Stimulated activated CD4-positive, alpha-beta T cell treated with anti-CD3 and anti-CD28 coated beads, Interleukin-12 subunit alpha, Interleukin-12 subunit beta, amount 100 ng/mL, for 48 hours (primary cell): ENCODE measurements at places on chromosomes 5 and 9.

DNA sequence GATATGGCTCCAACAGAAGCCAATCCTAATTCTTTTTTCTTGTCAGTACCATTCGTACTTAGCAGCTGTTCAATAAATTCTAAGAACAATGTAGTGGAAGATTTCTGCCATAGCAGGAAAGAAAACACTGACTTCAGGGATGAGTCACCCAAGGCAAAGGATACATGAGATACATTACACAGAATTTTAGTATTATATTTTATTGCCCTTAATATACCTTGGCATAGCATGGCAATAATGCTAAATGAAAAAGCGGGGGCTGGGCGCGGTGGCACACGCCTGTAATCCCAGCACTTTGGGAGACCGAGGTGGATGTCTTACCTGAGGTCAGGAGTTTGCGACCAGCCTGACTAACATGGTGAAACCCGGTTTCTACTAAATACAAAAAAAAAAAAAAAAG is 619.1 kb upstream of the DAB2 start:
- no peak for DNase-seq

GRCh38 chr5:151222790-151223446 is 974 bp downstream of the CCDC69 start:
- DNase-seq = no peak

DNA sequence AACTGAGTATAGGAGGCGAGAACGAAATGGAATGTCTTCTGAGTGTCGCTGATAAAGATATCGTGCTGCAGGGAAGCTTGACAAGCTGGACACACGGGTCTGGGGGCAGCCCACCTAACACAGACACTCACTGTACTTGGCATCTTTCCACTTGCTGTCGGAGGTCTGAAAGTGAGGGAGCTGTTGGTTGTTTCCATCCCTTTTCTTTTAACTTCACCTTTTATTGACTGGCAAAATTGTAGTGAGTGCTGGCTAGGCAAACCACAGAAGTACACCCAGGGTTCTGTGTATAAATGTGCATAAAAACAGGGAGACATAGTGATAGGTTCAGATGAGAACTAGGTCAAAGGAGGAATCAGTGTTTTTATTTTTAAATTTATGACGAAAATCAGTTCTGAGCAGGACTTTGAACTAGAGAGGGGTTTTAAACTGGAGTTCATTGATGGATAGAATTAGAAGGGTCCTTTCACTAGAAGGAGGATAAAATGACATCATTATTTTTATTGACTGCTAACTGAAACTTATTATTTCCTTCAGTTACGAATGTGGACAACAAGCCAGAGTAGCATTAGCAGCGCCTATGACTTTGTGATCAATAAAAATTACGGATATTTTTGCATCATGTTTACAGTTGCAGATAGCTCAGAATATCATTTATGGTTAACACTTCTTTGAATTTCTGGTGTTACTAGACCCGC is 817 bp downstream of the GAPVD1 start:
- DNase-seq = no peak

GRCh38 chr5:181258576-181258975 is 2.4 kb downstream of the TRIM52 start:
- DNase-seq = no peak

GRCh38 chr5:150541895-150542294 is 34.0 kb downstream of the NDST1 start:
- DNase-seq = no peak

DNA sequence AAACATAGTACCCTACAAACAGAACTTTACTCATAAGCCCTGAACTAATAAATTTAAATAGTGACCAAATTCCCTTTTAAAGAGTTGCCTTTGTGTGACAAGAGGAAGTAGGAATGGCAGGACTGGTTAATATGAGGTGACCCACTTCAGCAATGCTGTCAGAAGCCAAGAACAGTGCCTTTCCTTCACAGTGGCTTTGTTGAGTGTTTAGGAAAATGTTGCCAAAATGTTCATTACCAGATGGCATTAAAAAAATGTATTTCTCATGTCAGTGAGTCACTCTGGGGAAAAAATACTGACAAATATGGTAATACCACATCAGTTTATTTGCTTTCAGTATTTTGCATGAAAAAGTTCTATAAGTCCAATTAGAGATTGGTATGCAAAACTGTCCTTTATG is 103.3 kb downstream of the DIRAS2 start:
- no peak for DNase-seq

DNA sequence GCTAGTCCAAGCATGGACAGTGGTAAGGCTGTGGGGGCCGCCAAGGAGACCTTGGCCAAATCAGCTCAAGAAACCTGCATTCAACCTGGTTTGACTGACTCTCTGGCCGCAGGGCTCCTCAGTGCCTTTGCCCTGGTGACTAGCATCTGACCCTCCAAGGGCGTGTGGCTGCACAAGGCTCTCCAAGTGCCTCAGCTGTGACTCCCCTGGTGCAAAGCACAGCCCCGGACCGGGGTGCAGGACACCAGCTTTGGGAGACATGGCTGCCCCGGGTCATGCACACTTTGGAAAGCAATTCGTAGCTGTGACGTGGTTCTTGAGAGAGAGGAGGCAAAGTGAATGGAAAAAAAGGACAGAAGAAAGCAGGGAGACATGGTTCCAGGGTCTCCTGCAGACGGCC is 245.2 kb upstream of the IRX2 start:
- DNase-seq = no peak

DNA sequence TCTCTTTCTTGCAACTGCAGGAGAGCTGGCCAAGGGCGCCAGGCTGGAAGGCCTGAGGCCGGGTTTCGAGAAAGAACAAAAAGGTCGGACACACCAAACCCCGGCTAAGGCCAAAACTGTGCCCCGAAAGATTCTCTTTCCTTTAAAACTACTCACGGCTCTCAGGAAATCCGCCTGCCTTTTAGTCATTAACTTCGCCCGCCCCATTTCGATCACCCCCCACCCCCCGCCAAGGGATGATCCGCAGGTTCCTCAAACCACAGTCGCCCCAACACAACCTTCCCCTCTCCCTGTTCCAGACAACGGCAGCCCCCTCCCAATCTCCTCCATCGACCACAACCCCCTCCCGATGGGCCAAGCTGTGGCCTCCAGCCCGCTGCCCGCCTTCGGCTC is 536 bp downstream of the FEM1C start:
- DNase-seq = peak; percentile 38

DNA sequence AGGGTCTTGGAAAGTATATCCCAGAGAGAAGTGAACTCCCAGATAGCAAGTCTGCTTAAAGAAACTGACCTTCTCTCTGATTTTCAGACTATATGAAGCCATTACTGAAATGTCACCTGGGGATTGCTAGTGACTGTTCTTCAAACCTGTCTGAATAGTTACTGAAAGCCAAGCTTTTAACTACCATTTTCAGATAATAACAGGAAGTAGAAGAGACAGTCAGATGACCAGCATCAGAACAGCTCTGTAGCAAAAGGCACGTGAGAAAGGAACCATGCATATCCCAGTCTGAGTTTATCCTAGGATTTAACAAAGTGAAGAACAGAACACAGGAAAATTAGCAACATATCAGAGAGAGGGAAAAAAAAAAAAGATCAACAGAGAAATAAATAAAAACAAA is 74.9 kb upstream of the SELENOP start:
- no peak for DNase-seq

DNA sequence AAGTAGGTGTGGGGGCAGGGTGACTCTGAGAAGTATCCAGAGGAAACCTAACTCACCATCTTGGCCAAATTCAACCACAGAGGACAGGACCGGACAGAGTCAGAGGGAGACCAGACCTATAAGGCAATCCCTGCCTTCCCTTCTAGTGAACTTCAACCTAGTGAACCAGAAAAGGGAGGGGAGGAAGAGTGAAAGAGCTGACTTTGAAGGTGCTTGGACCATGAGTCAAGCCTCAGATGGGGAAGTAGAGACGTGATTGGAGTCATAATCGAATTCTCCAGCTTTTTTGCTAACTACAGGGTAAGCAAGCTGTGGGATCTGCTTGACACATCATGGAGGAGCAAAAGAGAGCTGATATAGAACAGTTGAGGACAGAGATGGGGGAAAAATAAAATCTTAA is 18.8 kb upstream of the KIF2A start:
- DNase-seq = no peak

GRCh38 chr9:126470241-126470993 is 143.3 kb upstream of the LMX1B start:
- DNase-seq = no peak

GRCh38 chr9:108784998-108785397 is 70.8 kb downstream of the ACTL7B start:
- no peak for DNase-seq

GRCh38 chr5:178488696-178489095 is 101.5 kb downstream of the COL23A1 start:
- no peak for DNase-seq

DNA sequence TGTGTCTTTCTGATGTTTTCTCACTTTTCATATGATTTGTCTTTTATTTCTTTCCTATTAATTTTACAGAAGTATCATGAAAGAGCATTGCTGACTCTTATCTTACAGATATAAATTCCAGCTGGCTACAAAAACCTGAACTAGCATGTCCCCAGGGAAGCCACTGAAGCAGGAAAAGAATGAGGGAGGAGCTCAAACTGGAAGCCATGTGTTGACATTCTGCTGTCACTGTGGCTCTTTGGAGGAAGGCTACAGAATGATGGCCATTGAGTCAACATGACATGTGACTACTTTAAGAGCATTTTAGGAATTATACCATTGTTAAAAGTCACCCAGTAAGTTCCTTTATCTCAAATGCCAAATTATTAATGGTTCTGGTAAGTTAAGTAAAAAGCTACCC is 638.3 kb upstream of the DMAC1 start:
- DNase-seq = no peak

DNA sequence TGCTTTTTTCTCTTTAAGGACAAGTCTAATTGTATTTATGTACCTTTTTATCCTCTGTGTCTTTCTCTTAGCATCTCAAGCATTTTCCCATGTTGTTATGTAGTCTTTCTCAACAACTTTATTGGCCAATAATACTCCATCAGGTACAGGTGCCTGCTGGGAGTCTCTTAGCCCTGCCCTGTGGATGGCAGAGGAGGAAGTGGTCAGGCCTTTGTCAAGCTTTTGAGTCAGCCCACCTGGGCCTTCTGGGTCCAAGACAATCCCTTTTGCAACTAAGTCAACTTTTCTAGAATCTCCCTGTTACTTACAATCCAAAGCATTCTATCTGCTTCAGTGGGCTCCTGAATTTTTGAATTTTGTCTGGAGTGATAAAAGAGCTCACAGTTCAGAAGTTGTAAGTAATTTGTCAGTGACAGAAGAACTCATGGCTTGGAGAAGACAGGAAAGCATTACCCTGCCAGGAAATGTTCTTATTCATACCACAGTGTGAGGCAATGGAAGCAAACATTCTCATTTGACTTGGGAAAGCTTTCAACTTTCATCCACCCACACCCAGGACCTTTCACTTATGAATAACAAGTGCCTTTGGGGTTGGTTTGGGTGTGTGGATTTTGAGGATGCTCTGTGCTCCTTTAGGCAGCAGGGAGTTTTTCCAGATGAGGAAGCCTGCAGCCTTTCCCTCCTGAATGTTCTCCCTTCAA is 200.0 kb upstream of the S1PR3 start:
- DNase-seq = no peak

- no peak for DNase-seq
Measured at GRCh38 chr5:102991802-102992201, 128.1 kb downstream of the GIN1 start.

- no peak for DNase-seq
Measured at GRCh38 chr9:96460470-96460869, 10.5 kb downstream of the HABP4 start.
